COR-L47 (cell line): ENCODE measurements at places on chromosomes 5 and 9.

GRCh38 chr5:73182307-73182706, 9.3 kb downstream of the TMEM174 start:
- no peak for DNase-seq

DNA sequence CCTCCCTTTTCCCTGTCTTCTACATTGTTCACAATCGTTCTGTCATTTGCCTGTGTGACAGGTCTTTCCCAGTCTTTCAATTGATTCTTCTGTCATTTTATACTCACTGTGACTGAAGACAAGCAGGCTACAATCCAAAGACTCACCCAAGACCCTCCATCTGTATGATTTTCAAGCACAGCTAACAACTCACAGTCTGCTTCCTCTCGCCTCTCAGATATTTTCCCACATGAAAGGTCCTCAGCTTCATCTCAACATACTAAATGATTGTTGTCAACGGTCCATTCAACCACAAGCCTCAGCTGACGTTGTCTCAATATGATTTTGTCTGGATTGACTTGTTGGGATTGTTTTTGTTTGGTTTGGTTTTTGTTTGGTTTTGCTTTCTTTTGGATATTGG, 346.5 kb downstream of the NFIB start:
- no peak for DNase-seq

DNA sequence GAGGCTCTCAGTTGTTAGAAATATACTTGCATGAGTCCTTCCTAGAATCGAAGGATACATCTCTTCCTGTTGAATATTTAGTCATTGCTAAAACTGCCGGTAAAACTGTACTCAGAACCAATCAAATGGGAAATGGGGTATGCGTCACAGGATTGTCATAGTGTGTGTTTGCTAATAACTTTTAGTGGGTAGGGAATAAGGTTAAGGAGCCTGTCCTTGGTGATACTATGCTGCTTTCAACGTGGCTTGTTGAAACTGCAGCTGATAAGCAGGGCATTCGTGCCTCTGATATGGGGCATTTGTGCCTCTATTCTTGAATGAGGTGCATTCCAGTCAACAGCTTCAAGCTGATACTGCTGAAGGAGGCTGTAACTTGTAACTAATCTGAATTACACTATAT, 26.6 kb downstream of the HABP4 start:
- DNase-seq, result no peak

DNA sequence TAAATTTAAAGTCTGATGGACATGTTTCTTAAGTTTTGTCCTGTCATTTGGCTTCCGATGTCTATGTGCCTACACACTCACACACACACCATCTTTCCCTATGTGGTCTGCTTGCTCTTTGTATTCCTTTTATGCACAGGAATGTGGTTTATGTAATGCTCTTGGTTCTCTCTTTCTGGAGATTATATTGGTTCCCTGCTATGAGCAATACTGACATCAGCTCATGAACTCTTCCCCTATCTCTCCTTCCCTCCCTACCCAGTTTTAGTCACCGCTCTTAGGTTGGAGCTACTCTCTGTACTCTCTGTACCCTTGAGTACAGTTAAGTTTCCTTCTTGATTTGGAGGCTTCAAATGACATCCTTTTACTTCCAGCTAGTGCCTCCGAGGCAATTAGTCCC, 77.9 kb upstream of the MVB12B start:
- no peak for DNase-seq

DNA sequence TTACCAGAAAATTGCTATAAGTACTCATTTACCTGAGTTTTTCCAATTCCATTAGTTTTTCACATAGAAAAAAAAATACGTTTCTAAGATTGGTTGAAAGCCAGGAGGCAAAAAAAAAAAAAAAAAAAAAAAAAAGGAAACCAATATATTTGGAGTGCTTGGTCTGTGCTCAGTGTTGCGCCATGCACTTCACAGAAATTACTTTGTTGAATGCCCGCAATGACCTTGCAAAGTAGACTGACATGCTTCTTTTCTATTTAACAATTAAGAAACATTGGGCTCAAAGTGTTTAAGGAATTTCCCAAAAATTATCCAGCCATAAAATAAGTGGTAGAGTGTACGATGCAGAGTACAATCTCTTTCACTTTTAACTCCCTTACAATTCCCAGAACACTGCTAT, 65.2 kb upstream of the PAPPA start:
- DNase-seq, result no peak

DNA sequence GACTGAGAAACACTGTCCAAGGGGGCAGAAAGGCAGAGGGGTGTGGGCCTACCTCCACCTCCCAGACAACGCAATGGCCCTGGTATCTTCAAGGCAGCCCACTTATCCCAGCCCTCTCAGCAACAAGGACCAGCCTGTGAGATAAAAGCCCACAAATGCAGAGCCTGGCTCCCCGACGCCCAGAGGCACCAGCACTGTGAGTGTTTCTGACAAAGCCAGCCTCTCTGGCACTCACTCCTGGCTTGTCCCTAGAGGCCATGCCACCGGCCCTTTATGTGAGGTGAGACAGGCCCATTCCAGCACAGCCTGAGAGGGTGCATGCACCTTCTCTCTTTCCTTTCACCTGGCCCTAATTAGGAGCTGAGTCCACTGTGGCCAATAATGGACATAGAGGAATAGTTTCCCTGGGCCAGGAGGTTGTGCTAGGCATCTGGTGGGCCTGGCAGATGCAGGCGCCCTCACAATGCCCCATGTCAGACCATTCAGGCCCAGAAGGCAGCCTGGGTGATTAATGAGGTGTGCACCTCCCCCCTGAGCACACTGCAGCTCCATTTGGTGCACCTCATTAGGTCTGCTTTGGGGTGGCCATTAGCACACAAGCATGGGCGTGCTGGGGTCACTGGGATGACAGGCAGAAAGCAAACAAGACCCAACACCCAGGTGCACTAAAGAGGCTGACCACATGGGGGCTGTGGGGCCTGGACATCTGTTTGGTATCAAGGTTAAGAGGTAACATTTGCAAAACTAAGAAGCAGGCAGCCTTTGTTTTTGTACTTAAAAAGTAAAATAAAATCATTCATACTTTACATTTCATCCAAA, 176.0 kb downstream of the MED10 start:
- no peak for DNase-seq

- no peak for DNase-seq
Observed at GRCh38 chr9:121725008-121725775, 73.8 kb downstream of the DAB2IP start.

GRCh38 chr5:16455668-16456067, 9.9 kb downstream of the ZNF622 start:
- DNase-seq, result no peak

DNA sequence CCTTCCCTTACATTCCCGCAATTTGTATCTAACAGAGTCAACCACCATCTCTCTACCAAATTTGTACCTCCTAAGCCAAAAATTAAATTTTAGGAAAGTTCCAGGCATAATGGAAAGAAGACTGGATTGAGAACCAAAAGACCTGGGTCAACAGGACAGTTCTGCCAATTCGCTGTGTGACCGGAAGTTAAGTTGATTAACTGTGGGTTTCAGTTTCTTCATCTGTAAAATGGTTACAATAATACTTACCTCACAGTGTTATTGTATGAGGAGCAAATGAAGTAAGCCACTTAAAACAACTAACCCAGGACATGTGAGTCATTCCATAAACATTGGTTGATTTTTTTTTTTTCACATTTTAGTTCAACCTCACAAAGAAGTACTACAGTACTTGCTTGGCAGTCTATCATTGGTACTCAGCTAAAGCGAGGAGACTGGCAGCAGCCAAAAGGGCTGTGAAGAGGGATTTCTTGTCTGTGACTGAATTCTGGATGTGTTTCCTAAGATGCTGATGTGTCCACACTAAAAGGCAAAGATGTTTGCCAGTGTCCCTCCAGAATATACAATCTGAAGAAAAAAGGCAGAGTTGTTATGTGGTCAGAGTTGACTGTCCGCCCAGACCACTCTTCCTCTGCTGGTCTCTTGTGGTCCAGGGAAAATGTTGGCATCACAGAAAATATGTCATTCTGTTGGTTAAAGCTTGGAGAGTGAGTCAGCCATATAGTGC, 198.6 kb downstream of the TLE1 start:
- no peak for DNase-seq

GRCh38 chr5:171821286-171821685, 35.7 kb downstream of the SMIM23 start:
- DNase-seq, result no peak
